Skin of body (tissue), 3 donors: ENCODE measurements at places on chromosomes 5 and 9. TPM values are rescaled to one million over a fixed set of nuclear protein-coding genes. Genes with fewer than 3 reads are reported as not detected.

Gene CARTPT
- total RNA-seq, result not detected

Gene ADAMTSL2
- 1.5 TPM for total RNA-seq

Gene TEX48
- not detected for total RNA-seq

Gene HMCN2
- total RNA-seq, result 20.7 TPM

Gene CAMK4
- total RNA-seq, result 6.0 TPM

Gene PCSK1
- total RNA-seq, result under 0.01 TPM

Gene VCP
- total RNA-seq, result 157 TPM

Gene CKMT2
- 20.3 TPM for total RNA-seq

Gene TMEFF1
- 4.7 TPM for total RNA-seq

Gene DRD1
- total RNA-seq, result 0.10 TPM

Gene SLC36A3
- total RNA-seq, result not detected

Gene SV2C
- 0.10 TPM for total RNA-seq

Gene MYMK
- total RNA-seq, result 0.89 TPM

Gene ALDOB
- total RNA-seq, result not detected

Gene GZMA
- 0.89 TPM for total RNA-seq

Gene F12
- 1.3 TPM for total RNA-seq

Gene SLCO4C1
- 4.2 TPM for total RNA-seq

Gene CENPK
- 20.3 TPM for total RNA-seq

Gene NUTM2F
- total RNA-seq, result not detected

Gene SPINK1
- total RNA-seq, result not detected

Gene GABRB2
- total RNA-seq, result 0.49 TPM

Gene FSTL4
- 0.69 TPM for total RNA-seq

Gene FANCG
- total RNA-seq, result 20.1 TPM

Gene F2RL1
- total RNA-seq, result 32.4 TPM

Gene PGM5
- 13.8 TPM for total RNA-seq

Gene CDX1
- 0.49 TPM for total RNA-seq

Gene TRPM3
- total RNA-seq, result 2.3 TPM

Gene NSG2
- total RNA-seq, result 3.1 TPM

Gene SPIN1
- total RNA-seq, result 84.7 TPM

Gene FAM200C
- total RNA-seq, result 10.5 TPM

Gene DPH7
- total RNA-seq, result 25.1 TPM

Gene CATSPER3
- total RNA-seq, result not detected

Gene SYK
- total RNA-seq, result 10.2 TPM

Gene SPATA31E1
- not detected for total RNA-seq

Gene SPATA31A3
- total RNA-seq, result not detected

Gene DNAH5
- 0.20 TPM for total RNA-seq

Gene SETD9
- total RNA-seq, result 7.8 TPM

Gene SLC34A3
- total RNA-seq, result not detected

Gene SLC46A2
- total RNA-seq, result 1.2 TPM

Gene ADAMTS16
- total RNA-seq, result 3.1 TPM

Gene PCDHA1
- total RNA-seq, result not detected

Gene SLC23A1
- 0.30 TPM for total RNA-seq

Gene IL13
- 0.10 TPM for total RNA-seq

Gene C1QTNF2
- total RNA-seq, result 12.3 TPM

Gene JAKMIP2
- total RNA-seq, result 0.49 TPM

Gene TCF7
- 3.5 TPM for total RNA-seq

Gene CARD9
- total RNA-seq, result 3.0 TPM

Gene KIF27
- total RNA-seq, result 13.1 TPM

Gene ACOT12
- 0.10 TPM for total RNA-seq

Gene UQCRQ
- 76.1 TPM for total RNA-seq

Gene CSF1R
- total RNA-seq, result 21.2 TPM

Gene PTRH1
- total RNA-seq, result 11.8 TPM

Gene MPDZ
- 47.2 TPM for total RNA-seq

Gene GABRA1
- total RNA-seq, result not detected

Gene CDO1
- 26.8 TPM for total RNA-seq
